Left cardiac atrium (tissue), 4 donors: ENCODE measurements at places on chromosomes 5 and 9. TPM values are rescaled to one million over a fixed set of nuclear protein-coding genes. Genes with fewer than 3 reads are reported as not detected.

Gene FCN1
- total RNA-seq, result 5.7 TPM

Gene PCDHB16
- total RNA-seq, result 2.6 TPM

Gene ROPN1L
- 1.0 TPM for total RNA-seq

Gene TUT7
- 13.0 TPM for total RNA-seq

Gene PCDHA1
- total RNA-seq, result not detected
